ENCODE measurements at places on chromosomes 16 and 17. TPM values are rescaled to one million over a fixed set of nuclear protein-coding genes. Genes with fewer than 3 reads are reported as not detected.

Gene FAM171A2
- polyA plus RNA-seq: 0.37 TPM

Gene GNPTG
- polyA plus RNA-seq: 68.7 TPM

Gene TBC1D3I
- polyA plus RNA-seq: 0.03 TPM

Gene CCDC102A
- polyA plus RNA-seq: 3.3 TPM

Gene ZFPM1
- polyA plus RNA-seq: 0.56 TPM

Gene KARS1
- 148 TPM for polyA plus RNA-seq

GRCh38 chr17:44909681-44910144 is 5.6 kb downstream of the GFAP start:
- peak; percentile 74 for DNase-seq

- DNase-seq: no peak
Observed at GRCh38 chr17:81502471-81503017, 10.1 kb downstream of the ACTG1 start.

- DNase-seq: no peak
Observed at GRCh38 chr17:1480747-1481465, 11.6 kb downstream of the MYO1C start.

GRCh38 chr16:66548068-66548467 is 1.9 kb downstream of the TK2 start:
- DNase-seq: no peak

GRCh38 chr16:83200005-83200779 is 573.4 kb downstream of the CDH13 start:
- DNase-seq: no peak

DNA sequence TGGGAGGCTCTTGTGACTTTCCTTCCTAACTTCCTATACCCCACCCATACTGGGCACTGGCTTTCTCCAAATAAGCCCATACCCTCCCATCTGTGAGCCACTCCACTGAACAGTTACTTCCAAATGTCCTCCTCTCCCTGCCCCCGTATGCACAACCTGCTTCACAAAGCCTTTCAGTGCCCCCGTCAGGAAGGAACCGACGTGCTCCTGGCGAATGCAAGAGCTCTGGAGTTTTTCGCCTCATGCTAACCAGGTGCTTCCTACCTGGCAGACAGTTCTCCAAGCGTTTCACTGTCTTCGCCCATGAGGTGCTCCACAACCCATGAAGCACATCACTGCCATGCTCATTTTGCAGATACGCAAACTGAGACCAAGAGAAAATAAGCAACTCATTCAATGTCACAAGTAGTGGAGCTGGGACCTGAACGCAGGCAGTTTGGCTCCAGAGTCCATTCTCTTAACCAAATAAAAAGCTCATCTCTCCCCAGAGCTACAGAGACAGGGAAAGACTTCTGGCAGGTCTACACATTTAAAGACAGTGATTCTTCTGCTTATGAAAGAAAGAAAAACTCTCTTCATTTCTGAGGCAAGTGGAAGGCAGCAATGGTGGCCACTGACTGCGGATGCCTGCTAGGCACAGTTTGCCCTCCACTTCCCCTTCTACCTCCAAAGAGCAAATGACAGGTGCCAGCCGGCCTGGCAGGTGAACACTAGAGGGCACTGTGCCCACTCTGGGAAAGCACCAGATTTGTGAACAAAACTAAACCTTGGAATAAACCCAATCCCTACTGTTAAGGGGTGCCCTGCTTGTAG is 23.8 kb downstream of the SPHK1 start:
- DNase-seq: no peak

- DNase-seq: no peak
Observed at GRCh38 chr17:79815836-79816461, 19.1 kb upstream of the CBX8 start.

- no peak for DNase-seq
Observed at GRCh38 chr16:17998996-17999395, 337.5 kb downstream of the NPIPA8 start.

DNA sequence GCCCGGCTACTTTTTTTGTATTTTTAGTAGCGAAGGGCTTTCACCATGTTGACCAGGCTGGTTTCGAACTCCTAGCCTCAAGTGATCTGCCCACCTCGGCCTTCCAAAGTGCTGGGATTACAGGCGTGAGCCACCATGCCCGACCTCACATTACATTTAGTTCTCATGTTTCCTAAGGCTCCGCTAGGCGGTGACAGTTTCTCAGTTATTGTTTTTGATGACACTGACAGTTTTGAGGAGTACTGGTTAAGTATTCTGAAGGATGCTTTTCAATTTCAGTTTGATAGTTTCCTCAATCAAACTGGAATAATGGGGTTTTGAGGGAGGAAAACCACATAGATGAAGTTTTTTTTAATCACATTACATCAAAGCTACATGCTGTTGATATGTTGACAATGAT is 1028.5 kb downstream of the CDH8 start:
- DNase-seq: no peak

DNA sequence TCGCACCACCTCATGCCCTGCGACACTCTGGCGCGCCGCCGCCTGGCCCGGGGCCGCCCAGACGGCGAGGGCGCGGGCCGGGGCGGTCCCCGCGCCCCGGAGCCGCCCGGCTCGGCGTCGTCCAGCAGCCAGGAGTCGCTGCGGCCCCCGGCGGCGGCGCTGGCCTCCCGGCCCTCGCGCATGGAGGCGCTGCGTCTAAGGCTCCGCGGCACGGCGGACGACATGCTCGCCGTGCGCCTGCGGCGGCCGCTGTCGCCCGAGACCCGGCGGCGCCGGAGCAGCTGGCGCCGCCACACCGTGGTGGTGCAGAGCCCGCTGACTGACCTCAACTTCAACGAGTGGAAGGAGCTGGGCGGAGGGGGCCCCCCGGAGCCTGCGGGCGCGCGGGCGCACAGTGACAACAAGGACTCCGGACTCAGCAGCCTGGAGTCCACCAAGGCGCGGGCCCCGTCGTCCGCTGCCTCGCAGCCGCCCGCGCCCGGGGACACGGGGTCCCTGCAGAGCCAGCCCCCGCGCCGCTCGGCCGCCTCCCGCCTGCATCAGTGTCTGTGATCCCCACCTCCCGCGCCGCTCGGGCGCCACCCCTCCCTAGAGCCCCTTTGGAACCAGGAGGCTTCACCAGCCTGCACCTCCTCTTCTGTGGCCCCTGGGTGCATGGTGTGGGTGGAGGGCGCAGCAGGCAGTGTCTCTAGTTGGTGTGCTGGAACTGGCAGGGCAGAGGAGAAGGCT is 82.3 kb downstream of the ARHGAP23 start:
- no peak for DNase-seq

DNA sequence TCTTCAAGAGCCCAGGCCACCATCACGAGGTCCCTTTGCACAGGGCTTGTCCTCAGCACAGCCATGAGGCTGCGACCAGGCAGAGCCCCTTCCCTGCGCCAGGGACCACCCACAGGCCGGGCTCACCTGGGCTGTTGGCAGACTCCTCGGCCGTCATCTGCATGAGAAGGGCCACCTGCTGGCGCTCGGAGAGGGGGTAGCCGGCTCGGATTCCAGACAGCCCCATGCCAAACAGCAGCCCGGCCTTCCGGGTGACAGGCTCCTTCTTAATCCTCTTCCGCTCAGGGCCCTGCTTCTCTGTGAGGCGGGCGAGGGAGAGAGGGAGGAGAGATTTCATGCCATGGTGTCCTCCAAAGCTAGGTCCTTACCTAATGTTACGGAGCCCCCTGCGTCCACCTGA is 73.4 kb downstream of the ZNF778 start:
- no peak for DNase-seq

DNA sequence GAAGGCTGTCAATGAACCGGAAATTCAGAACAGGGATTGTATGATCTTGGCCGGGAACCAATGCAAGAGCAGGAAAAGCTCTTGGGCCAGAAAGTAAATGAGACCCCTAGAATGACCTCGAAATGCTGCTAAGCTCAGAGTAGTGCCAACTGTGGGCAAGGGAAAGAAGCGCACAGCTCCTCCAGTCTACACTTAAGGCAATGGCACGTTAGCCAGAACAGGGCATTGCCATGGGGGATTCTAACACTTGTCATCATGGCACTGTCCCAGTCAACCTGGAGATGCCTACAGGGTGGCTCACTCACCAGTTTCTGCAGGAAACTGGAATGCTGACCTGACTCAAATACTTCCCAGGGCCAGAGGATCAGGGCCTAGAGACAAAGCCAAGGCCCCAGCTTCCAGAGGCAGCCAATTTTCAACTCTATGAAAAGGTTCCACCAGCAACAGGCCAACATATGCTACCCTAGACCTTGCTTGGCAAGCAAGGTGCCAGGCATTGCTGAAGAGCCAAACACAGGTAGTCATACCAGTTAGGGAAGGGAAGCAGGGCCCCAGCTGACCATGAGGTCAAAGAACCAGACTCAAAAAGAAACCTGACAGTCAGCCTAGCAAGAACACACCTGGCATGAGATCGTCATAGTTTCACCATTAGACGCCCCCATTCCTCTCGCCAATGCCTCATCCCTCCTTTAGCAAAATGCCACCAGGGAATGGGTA is 34.9 kb downstream of the ARHGAP17 start:
- no peak for DNase-seq

DNA sequence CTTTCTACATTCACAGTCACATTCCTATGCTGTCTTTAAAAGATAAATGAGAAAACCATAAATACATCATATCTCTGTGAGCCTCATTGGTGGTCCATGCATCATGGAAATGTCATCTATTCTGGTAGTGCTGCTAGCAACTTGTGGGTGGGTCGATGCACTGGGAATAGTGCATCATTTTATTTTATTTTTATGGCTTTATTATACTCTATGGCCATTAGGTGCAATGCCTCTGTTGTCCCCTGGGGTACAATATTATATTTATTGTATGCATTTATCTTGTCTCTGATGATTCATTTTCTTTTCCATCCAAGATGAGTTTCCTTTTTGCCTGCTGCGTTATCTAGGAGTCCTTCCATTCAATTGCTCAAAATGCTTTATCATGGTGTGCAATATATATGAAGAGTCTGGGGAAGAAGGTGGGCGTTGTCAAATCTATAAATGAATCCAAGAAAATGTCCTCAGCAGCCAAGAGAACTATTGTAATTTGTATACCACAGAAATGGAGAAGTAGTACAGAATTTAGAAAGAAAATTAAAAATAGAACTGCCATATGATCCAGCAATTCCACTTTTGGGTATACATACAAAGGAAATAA is 324.0 kb downstream of the KCNJ2 start:
- DNase-seq: no peak

GRCh38 chr17:66920950-66921349 is 43.6 kb upstream of the CACNG4 start:
- no peak for DNase-seq

- peak; percentile 2 for DNase-seq
Observed at GRCh38 chr17:76935331-76935730, 67.1 kb downstream of the MGAT5B start.

GRCh38 chr17:58264407-58265103 is 16.2 kb downstream of the MPO start:
- no peak for DNase-seq

- no peak for DNase-seq
Observed at GRCh38 chr17:5033352-5034015, 1.7 kb downstream of the SLC52A1 start.

- no peak for DNase-seq
Observed at GRCh38 chr16:49967012-49967559, 57.9 kb upstream of the CNEP1R1 start.

DNA sequence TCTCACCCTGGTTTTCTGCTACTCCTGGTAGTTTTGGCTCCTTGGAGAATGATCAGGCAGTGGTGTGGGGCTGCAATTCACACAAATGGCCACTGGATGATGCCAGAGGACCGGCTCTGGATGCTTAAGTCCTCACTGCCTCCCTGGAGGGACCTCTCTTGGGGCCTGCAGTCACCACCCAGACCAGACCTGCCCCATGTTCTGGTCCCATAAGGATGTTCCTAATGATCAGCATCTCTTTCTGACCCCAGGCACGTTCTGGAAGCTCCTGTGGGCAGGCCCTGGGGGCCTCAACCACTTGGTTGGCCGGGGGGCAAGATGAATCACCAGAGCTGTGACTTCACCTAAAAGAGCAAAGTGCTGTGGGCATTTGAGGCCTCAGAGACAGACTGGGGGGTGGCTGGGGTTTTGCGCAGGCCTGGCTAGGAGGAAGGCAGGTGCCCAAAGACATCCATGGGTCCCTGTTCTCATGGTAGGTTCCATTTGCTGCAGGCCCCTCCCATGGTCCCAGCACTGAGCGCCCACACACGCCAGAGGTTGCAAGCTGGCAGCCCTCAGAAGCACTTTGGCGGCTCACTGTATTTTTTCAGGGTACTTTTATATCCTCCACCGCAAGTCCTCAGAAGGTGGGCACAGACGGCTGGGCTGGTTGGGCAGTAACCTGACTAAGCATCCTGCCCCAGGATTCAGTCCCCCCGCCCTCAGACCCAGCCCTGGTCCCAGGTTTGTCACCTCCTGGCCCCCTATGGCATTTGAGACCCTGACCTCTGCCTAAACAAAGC is 53.2 kb downstream of the NT5M start:
- DNase-seq: peak; percentile 45

DNA sequence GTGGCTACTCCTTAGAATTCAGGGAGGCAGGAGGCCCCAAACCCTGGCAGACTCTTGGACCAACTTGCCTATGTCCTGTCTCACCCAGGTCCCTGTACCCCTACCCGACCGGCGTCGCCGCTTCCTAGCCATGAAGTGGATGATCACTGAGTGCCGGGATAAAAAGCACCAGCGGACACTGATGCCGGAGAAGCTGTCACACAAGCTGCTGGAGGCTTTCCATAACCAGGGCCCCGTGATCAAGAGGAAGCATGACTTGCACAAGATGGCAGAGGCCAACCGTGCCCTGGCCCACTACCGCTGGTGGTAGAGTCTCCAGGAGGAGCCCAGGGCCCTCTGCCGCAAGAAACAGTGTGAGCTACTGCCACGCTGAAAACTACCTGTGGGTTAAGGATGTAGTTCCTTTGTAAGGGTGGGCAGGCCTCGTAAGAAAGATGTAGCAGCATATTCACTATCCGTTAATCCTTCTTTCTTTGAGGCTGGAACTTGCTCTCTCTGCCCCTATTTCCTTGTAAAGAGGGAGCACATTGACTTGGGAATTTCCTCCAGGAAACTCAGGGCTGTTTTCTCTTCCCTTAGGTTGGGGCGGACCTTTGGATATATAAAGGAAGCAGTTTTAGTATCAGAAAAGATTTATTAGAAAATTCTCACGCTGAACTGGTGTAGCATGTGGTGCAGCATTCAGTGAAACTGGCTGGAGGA is 4.1 kb downstream of the MRPS7 start:
- DNase-seq: no peak

- DNase-seq: no peak
Observed at GRCh38 chr16:81207076-81207475, 31.4 kb upstream of the BCO1 start.

DNA sequence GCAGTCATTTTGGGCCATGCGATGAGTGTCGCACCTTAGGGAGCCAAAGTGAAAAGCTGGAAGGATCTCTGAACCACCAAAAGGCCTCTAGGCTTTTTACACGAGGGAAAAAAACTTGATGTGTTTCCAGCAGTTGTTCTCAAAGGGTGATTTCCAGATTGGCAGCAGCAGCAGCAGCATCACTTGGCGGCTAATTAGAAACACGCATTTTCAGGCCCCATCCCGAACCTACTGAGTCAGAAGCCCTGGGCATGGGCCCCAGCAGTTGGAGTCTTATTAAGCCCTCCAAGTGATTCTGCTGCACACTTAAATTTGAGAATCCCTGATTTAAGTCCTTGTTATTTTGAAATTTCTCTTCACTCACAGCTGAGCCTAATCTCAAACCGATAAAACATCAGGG is 25.3 kb upstream of the PYY start:
- DNase-seq: no peak

GRCh38 chr16:35198223-35199199 is 1739.1 kb downstream of the TP53TG3F start:
- no peak for DNase-seq

GRCh38 chr17:16407911-16408588 is 7.3 kb upstream of the TRPV2 start:
- no peak for DNase-seq

GRCh38 chr17:29225396-29225795 is 21.3 kb upstream of the CRYBA1 start:
- no peak for DNase-seq

Measured in keratinocyte (primary cell).